ENCODE measurements at places on chromosomes 2 and 18.

- no peak for DNase-seq
These were observed 46.6 kb upstream of the RFX8 start for GRCh38 chr2:101521487-101521886.

GRCh38 chr18:78732273-78733210, 247.1 kb upstream of the SALL3 start:
- DNase-seq: no peak

DNA sequence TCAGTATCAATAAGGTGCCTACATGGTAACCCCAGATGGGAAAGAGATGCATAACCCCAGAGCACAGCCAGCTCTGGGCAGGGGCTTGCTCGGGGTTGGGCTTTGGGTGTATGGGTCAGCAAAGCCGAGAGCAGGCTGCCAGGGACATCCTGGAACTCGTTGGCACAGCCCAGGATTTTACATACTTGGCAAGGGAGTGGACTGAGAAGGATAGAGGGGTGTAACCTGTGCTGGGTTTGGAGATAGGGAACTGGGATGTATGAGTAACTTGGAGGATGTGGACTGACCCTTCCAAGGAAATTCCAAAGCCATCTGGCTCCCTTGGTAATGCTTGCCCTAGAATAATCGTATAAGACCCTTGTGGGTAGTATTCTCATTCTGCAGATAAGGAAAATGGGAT, 44.2 kb downstream of the GPR39 start:
- no peak for DNase-seq

GRCh38 chr18:48843162-48843561, 107.6 kb downstream of the SMAD7 start:
- DNase-seq: no peak

DNA sequence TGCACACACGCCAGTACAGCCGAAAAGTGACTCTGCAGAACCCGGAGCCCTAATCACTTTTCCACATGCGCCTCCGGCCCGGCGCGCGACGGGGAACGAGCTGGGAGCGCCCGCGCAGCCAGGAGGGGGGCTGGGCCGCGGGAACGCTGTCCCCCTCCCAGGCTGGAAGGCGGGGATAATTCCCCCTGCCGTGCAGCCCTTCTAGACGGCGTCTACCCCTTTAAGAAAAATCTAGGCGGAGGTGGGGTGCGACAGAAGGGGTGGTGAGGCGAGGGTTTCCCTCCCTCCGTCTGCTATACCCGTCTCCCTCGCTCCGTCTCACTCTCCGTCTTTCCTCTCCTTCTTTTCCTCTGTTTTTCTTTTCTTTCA, 2.4 kb downstream of the CYP26B1 start:
- no peak for DNase-seq

DNA sequence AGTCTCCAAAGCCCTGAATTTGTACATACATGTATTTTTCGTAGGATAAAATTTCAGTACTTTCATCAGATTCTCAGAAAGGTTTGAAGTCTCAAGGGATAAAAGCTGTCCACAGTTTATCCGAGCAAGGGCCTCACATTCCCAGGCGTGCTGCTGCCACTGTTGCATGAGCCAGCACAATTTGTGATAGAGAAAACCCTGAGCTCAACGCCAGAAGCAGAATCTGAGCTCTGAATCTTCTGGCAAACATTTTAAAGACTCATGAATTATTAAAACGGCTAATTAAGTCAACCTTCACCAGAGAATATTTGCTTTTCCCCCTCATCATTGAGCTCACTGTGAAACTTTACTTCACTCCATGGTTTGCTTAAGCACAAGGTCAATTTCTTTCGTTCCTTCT, 38.5 kb upstream of the STPG4 start:
- no peak for DNase-seq
